DMS 273 treated with DMSO at 0.1 percent for 48 hours (cell line): ENCODE measurements at places on chromosomes 5 and 9.

- DNase-seq = no peak
These were observed 207.1 kb upstream of the MEF2C start for GRCh38 chr5:89090037-89090436.

DNA sequence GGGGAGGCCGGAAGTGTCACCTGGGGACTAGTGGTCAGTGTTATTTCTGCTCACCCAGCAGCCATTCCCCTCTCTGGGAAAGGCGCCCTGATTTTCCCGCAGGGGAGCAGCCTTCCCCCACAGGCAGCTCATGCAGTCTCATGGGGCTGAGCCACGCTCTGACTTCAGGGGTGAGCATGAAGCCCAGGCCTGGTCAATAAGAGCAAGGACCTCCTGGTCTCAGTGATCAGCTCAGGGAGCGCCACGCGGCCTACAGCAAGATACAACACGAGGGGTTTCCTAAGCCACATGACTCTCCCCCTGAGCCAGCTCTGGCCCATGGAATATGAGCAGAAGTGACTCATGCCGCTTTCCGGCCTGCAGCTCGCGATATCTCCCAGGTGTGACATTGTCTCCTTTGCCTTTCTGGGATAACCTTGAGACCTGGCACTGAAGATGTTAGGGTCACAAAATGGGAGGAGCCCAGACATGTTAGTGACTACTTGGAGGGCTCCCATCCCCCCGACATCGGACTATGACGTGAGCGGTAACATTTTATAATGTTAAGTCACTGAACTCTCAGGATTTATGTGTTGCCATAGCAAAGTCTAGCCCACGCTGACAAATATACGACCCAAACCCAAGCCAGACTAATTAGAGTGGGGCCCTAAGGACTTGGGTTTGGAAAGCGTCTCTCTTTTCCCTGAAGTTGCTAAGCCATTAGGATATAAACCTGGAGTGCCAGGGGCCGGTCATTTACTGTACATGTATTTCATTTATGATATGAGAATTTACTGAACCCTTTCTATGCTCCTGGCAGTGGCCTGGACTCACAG is 46.5 kb upstream of the GFPT2 start:
- DNase-seq = no peak

DNA sequence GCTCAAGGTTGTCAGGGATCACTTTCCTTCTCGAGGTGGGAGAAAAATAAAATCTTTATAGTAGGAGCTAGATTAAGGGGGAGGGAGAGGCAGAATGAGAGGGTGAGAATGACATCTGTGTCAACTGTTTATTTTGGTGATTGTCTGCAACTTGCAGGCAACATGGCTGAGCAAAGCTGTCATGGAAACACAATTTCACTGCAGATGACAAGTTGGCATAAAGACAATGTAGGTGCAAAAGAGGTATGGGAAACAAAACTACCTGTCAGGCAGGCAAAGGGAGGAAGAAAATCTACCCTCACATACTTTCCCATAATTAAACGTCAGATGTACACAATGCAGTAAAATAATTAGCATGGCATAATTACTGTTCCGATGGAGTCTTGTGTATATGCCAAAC is 167.4 kb downstream of the SLIT3 start:
- no peak for DNase-seq

- no peak for DNase-seq
These were observed 129.8 kb upstream of the SGCD start for GRCh38 chr5:156197042-156197635.

DNA sequence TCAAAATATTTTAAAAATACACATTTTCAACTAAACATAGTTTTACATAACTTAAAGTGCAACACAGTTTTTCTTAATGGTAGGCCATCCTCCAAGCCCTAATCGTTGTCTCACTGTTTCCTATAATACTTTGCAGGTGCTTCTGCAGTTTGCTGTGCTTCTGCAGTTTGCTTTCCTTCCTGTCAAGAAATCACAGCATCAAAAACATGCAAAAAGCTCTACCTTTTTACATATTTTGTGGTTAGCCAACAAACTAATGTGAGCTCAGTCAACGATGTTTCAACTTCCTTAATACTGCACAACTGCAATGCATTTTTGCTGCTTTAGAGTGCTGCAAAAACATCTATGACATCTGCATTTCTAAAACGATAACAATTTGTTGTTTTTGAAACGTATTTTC is 25.2 kb downstream of the EMB start:
- DNase-seq = no peak

GRCh38 chr9:133426011-133426410 is 3.8 kb downstream of the ADAMTS13 start:
- no peak for DNase-seq

GRCh38 chr9:2496169-2496568 is 125.4 kb upstream of the VLDLR start:
- DNase-seq = no peak

GRCh38 chr9:127174386-127175318 is 52.2 kb upstream of the ANGPTL2 start:
- no peak for DNase-seq

GRCh38 chr9:134065612-134066419 is 2.0 kb downstream of the BRD3 start:
- no peak for DNase-seq

- DNase-seq = no peak
These were observed 35.0 kb downstream of the RANBP17 start for GRCh38 chr5:170896779-170897178.

DNA sequence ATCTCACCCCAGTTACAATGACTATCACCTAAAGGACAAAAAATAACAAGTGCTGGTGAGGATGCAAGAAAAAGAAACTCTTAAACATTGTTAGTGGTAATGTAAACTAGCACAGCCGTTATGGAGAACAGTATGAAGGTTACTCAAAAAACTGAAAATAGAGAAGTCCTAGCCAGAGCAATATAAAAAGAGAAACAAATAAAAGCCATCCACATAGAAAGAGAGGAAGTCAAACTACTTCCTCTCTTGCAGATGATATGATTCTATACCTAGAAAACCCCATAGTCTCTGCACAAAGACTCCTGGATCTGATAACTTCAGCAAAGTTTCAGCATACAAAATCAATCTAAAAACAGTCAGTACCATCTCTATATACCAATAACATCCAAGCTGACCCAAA is 221.5 kb upstream of the FAM174A start:
- DNase-seq = no peak

- no peak for DNase-seq
These were observed 197.9 kb upstream of the ADAMTS16 start for GRCh38 chr5:4941957-4942830.

DNA sequence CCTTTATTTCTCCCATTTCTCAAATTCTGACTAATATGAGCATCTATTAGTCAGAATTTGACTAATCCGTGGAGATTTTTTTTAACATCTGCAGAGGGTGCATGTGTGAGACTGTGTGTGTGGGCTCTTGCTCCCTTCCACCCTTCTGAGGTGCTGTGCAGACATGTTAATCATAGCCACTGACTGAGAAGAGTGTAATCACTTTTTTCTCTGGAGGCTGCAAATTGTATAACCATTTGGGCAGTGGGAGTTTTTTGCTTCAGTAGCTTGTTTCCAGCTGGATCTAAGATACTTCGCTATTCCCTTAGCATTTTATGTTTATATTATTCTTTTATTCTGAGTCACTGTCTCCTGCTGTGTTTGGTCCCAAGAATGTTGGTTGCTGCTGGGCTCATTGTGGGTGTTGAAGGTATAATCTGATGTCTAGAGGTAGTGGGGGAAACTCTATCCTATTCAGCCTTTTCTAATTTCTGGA is 66.2 kb downstream of the ARHGEF28 start:
- no peak for DNase-seq

DNA sequence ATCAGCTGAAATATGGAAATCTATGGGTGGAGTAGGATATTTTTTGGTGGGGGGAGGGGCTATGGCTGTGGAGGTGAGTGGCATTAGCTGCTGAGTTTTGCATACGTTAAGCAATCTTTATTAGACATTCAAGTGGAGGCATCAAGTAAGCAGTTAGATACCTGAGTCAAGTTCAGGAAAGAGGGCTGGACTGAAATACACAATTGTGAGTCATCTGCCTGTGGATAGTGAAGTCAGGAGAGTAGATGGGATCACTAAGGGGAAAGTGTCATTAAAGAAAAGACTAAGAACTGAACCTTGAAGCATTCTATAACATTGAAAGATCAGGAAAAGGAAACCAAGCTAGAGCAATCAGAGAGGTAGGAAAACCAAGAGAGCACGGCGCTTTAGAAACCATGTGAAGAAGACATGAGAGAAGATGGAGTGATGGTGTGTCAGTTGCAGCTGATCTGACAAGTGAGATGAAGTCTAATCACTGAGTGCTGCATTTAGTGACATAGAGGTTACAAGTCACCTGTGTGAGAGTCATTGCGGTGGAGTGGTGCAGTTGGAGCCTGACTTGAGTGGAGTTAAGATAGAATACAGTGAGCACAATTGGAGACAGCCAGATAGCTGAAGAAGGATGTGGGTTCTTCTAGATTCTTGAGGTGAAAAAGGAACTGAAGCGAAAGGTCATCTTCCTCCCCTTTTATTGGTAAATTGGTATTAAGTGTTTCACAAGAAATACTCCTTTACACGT is 88.7 kb downstream of the PIP5K1B start:
- DNase-seq = no peak

DNA sequence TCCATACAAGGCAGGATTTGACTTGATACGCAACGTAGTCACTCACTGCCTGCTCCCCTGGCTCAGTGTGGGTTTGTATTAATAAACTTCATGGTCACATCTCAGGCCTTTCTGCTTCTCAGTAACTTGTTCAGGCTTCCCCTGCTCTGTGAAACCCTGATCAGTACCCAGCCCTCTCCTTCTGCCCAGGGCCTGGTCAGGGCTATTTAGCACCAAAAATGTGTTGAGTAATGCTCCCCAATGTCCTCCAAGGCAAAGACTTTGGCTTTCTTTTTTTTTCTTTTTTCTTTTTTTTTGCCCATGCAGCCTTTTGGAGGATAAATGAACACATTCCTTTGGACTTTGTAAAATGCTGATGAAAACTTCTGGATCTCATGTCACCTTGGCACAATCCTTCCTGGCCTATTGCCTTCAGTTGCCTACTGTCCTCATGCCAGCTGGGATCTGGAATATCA is 399.2 kb upstream of the KLF4 start:
- DNase-seq = no peak

DNA sequence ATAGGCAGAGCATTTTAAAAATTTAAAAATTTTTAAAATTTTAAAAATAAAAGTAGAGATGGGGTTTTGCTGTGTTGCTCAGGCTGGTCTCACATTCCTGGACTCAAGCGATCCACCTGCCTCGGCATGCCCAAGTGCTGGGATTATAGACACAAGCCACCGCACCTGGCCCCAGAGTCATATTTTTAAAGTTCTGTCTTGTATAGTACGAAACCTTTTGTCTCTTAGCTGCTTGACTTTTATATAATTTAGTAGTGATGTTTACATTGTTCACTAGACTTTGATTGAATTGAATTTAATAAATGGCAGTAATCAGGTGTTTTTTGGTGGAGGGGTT is 31.0 kb downstream of the LRRTM2 start:
- no peak for DNase-seq

- no peak for DNase-seq
These were observed 116.6 kb downstream of the NMUR2 start for GRCh38 chr5:152288499-152288898.

GRCh38 chr5:160702934-160703333 is 149.1 kb downstream of the ATP10B start:
- no peak for DNase-seq

DNA sequence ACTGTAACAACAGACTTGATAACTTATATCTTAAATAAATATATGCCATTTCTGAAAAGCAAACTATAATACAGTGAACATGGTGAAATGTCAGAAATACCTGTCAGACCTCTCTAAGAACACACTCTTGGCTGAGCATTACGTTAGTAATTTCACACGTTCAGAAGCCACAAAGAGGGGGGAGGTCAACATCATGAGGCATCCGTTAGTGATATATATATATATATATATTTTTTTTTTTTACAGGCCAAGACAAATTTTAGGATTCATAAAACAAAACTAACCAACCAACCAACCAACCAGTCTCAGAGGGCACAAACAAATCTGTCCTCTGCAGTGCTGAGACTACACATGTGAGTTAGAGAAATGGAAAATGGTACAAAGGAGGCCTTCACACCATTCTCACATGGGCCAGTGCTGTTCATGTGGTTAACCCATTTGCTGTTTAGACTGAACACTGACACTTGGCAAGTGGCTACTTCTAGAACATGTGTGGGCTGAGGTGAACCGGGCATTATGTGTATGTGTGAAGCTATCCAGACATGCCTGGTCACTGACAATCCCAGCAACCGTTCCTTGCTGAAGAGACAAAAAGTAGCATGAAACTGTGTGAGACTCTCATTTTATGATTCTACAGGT is 54.5 kb downstream of the ELL2 start:
- no peak for DNase-seq

DNA sequence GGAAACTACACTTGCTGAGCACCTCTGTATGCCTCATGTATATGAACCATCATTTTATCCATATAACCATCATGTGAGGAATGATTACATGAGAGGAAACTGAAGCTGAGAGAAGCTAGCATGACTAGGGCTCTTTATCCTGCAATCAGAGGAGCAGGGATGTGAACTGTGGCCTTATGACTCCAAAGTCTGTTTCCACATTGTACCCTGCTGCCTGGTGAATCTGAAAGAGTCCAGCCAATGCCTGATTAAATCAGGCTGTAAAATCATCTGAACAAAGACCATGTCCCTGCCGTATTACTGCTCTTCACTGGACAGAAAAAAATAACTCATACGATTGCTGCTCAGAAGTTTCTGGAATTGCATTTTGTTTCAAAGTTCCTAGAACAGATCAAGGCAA is 67.0 kb downstream of the LPAR1 start:
- DNase-seq = no peak

- no peak for DNase-seq
These were observed 326.4 kb upstream of the KLF4 start for GRCh38 chr9:107815782-107816560.

DNA sequence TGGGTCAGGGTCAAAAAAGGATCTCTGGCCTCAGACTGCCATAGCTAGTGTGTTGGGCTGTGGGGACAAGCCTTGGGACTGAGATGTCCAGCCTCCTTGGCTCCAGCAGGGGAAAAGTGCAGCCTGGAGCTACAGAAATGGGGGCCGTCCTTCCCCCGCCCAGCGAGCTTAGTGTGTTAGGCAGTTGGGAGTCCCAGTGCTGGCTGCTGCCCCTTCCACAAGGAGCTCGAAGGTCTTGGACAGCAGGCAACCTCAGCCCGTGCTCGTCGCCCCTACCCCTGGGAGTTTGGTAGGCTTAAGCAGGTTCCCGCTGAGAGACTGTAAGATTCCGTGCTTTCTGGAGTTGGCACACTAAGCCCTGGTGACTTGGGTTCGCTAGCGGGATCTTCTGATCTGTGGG is 293.0 kb upstream of the CDH12 start:
- DNase-seq = no peak

GRCh38 chr9:129579294-129579693 is 41.6 kb downstream of the C9orf50 start:
- DNase-seq = no peak

GRCh38 chr9:134189470-134190231 is 25.3 kb upstream of the RNU6ATAC start:
- DNase-seq = peak; percentile 88

GRCh38 chr9:131714821-131715220 is 25.1 kb downstream of the RAPGEF1 start:
- no peak for DNase-seq

- no peak for DNase-seq
These were observed 63.3 kb downstream of the DPYSL3 start for GRCh38 chr5:147446523-147446922.
